ENCODE measurements at places on chromosomes 5 and 9.

GRCh38 chr9:136867480-136867879 lies 1.4 kb upstream of the EDF1 start:
- no peak for DNase-seq

DNA sequence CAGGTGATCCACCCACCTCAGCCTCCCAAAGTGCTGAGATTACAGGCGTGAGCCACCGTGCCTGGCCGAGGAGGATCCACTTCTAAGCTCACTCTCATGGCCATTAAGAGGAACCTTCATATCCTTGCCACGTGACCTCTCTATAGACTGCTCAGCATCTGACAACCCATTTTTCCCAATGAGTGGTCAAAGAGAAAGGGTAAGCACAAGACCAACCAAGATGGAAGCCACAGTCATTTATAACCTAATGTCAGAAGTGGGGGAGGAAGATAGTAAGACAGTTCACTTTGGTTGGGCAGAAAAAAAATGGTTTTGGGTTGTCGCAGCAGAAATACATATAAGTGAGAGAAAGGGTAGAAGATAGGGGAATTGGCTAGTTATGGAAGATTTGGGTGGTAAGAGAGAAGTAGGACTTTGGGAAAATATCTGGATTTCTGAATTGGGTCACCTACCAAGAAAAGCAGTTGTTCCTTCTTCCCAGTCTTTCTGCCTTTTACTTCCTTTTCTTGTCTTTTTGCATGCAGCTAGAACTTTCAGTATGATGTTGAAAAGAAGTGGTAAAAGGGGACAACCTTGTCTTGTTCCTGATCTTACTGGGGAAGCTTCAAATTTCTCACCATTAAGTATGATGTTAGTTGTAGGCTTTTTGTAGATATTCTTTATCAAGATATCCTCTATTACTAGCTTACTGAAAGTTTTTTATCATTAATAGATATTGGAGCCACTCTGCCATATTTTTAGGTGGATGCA lies 15.6 kb downstream of the SNX2 start:
- DNase-seq: no peak

DNA sequence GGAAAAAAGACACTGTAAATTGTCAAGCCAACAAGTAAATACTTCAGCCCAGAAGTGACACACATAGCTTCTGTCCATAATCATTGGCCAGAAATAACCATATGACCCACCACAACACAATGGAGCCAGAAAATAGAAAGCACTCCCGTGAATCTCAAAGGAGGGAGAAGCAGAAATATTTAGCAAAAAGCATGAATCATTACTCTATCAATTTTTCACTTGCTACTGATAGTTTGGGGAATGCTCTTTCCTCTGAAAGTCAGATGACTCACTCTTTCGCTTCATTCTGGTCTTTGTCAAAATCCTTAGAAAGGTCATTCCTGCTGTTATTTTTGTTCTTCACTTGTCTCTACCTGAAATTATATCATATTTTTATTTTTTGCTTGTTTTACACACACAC lies 312.6 kb downstream of the TMEM232 start:
- no peak for DNase-seq

- DNase-seq: no peak
Measured at GRCh38 chr9:125655066-125655633, 51.9 kb downstream of the MAPKAP1 start.

GRCh38 chr9:108889649-108890067 lies 27.6 kb downstream of the ACTL7A start:
- DNase-seq: no peak

- no peak for DNase-seq
Measured at GRCh38 chr9:135985889-135986288, 24.7 kb upstream of the UBAC1 start.

- DNase-seq: no peak
Measured at GRCh38 chr9:105341434-105342146, 97.1 kb downstream of the SLC44A1 start.

DNA sequence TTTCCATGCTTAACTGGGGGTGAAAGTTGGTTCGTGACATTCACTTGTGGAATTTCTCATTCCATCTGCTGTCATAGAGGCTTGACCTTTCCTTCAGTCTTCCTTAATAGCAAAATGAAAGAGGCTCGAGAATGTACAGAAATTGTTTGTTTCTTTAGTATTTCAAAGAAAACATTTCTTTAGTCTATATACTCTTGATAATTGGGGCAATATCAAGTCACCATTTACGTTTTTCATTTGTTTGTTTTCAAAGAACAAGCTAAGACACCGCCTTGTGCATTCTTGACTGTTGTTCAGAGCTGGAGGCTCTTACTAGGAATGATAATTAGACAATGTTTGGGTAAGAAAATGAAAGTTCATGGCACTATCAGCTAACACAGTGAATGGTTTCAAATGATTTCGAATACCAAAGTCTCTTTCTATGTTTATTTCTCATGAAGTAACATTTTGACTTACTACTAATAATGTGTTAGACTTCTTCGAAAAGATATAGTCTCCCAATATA lies 835.4 kb downstream of the SEMA5A start:
- no peak for DNase-seq

All from pancreas (tissue), 10 donors.